Foreskin keratinocyte (primary cell): ENCODE measurements at places on chromosomes 4 and X. TPM values are rescaled to one million over a fixed set of nuclear protein-coding genes. Genes with fewer than 3 reads are reported as not detected.
A peak's percentile ranks its signal among the peaks of the same experiment; 100 is the strongest.

DNA sequence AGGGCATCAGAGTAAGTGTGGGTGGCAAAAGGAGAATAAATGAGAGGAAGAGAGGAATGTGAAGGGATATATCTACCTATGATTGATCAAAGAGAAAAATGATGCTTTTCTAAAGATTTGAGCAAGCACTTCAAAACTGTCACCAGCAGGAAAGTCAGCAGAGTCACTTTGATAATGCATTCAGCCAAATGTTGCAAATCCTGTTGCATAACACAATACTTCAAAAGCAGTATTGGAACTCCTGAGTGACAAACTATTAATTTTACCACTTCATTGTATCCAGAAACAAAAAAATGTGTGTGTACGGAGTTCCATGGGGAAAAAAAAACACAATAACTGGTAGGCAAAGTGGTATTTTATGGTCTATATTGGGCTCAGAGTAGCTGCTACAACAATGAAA lies 160.3 kb downstream of the EMCN start:
- no peak for DNase-seq

GRCh38 chrX:105477351-105477750 lies 256.9 kb upstream of the TEX13A start:
- DNase-seq: peak; percentile 66

DCLK2 gene
- 0.07 and 0.10 TPM in 2 replicates for total RNA-seq

GRCh38 chr4:41573502-41574001 lies 35.6 kb downstream of the LIMCH1 start:
- DNase-seq: no peak

PAGE2B gene
- not detected in 2 replicates for total RNA-seq

DNA sequence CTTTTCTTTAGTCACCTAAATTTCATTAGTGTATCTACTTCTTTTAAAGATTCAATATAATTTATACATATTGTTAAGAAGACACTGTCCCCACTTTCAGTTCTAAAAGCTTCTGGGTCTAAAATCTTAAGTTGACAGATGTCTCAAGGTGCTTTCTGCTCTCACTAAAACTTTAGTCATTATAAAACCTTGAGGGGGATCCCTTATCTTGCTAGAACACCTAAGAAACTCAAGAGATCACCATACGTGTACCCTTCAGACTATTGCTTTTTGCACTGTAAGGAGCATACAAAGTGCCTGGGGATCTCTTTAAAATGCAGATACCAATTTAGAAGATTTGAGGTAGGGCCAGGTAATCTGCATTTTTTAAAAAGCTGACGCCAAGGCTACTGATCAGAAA lies 30.1 kb downstream of the CYBB start:
- DNase-seq: no peak

RHOXF1 gene
- not detected in 2 replicates for total RNA-seq

GRCh38 chrX:7690842-7691241 lies 152.1 kb upstream of the VCX start:
- no peak for DNase-seq

CLIC2 gene
- total RNA-seq: not detected in 2 replicates

GRCh38 chr4:93831716-93832496 lies 3.4 kb downstream of the ATOH1 start:
- DNase-seq: no peak

CPE gene
- total RNA-seq: 0.75 and 0.95 TPM in 2 replicates

- peak; percentile 23 for DNase-seq
Measured at GRCh38 chr4:150379454-150379853, 202.5 kb upstream of the MAB21L2 start.

DNA sequence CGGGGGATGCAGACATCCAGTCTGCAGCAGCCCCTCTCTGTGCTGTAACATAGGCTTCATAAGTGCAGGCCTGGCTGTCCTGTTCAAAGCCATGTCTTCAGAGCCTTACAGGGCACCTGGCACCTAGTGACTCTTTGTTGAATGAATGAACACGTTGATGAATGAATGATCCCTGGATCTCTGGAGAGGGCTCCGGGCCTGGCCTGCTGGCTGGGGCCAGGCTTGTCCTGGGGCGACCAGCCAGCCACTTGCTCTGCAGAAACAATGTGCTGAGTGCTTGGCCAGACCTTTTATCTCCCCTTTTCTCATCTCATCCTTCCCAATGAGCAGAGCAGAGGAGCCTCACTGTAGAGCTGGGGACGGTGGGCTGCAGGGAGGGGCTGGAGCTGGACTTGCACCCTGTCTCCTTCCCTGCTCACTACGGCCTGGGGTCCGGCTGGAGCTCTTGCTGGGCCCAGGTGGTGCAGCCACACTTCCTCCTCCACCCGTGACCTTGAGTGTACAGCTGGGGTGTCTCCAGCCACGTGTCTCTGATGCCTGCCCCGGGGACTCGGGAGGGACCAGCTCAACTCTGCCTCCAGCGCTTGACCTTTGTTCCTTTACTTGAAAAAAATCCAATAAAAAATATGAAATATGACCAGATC lies 77.9 kb downstream of the PSAPL1 start:
- DNase-seq: no peak

SPANXA2 gene
- total RNA-seq: not detected in 2 replicates

DNA sequence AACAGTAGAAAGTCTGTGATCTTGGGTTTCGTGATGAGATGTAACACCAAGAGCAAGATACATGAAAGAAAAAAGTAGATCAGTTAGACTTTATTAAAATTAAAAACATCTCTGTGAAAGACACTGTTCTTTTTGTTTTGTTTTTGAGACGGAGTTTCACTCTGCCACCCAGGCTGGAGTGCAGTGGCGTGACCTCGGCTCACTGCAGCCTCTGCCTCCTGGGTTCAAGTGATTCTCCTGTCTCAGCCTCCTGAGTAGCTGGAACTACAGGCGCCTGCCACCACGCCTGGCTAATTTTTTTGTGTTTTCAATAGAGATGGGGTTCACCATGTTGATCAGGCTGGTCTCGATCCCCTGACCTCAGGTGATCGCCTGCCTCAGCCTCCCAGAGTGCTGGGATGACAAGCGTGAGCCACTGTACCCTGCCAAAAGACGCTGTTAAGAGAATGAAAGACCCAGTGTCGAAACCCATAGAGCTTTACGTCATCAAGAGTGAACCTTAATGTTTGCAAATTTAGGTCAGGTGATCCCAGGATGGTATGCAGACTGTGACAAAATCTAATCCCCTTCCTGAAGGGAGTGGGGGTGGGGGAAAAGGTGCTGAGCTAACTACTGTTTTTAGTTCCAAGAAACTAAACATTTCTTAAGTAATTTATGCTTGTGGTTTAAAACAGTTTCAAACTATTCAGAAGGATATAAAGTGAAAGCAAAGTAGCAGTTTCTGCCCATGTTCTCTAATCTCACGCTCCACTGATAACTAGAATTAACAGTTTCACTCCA lies 8.0 kb downstream of the OFD1 start:
- no peak for DNase-seq

DNA sequence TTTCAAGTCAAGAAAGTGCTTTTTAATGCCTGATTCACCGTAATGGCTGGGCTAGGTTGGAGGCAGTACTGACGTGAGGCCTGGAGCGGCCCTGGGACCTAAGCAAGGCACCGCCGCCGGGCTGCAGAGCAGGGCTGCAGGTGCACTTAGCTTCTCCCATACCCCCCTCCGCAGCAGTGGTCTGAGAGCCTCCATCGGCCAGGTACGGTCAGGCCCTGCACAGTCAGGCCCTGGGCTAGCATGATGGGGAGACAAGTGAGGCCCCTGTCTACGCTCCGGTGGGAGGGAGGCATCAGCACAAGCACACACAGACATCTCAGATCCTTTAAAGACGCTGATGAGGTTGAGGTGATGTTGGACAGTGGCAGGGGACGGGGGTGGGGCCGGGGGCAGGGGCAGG lies 4.7 kb downstream of the MAEA start:
- no peak for DNase-seq

ADH7 gene
- total RNA-seq: not detected in 2 replicates

DNA sequence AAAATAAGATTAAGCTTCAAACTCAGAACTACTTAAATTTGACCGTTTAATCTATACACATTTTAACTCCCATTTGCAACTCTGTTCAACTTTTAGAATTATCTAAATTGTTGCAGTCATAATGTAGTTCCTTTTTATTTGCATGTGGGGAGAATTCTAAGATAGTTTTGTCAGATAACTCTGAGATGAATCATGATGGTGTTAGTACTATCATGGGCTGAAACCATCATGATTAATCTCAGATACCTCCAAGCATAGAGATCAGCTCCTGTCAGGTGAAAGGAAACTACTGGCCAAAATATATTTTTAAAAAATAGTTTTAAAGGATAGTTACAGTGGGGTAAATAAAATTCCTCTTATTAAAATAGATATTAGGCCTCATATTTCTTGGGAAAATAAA lies 39.0 kb downstream of the FBXO8 start:
- DNase-seq: peak; percentile 43

- DNase-seq: no peak
Measured at GRCh38 chrX:109398833-109399232, 83.1 kb downstream of the GUCY2F start.

GRCh38 chr4:26583865-26584652 lies at the start of gene TBC1D19:
Gene TBC1D19 (plus strand): TSS chr4:26584084. CDS start chr4:26584194, 110 bp downstream.
- peak; percentile 90 for DNase-seq

DNA sequence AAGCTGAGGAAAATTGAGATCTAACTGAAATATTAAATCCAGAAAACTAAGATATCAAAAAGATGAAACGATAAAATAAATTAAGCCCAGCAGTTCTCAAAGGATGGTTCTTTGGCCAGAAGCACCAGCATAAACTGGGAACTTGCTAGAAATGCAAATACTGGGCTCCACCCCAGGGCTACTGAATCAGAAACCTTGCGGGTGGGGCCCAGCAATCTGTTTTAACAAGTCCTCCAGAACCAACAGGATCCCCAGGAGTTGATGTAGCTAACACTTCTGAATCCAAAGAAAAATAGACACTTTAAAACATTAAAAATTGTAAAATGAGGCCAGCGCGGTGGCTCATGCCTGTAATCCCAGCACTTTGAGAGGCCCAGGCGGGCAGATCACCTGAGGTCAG lies 14.1 kb upstream of the TMEM154 start:
- peak; percentile 52 for DNase-seq

DLG3 gene
- total RNA-seq: 12.4 and 12.8 TPM in 2 replicates

DNA sequence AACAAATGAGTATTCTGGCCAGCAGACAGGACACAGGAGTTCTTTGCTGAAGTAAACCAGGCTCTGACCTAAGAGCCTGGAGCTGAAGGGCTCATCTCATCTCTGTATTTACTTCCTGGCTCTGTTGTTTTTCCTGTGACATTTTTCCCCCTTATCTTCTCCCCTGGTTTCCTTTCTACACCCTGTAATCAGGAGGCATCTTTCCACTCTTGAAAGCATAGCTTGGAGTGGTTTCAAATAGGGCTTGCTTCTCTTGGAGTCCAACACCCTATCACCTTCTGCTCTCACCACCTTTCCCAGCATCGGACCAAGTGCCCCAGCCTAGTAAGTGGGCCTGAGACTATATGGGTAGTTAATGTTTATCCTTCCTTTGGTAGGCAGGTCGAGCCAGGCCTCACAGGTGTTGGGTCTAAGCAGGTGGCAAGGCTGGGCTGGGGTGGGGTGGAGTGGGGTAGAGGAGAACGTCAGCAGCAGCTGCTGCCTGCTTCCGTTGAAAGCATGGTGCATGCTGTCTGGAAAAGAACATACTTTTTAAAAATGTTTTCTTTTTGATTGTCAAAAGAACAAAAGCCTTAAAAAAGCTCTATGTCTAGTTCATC lies 1.2 kb downstream of the DRP2 start:
- no peak for DNase-seq

DNA sequence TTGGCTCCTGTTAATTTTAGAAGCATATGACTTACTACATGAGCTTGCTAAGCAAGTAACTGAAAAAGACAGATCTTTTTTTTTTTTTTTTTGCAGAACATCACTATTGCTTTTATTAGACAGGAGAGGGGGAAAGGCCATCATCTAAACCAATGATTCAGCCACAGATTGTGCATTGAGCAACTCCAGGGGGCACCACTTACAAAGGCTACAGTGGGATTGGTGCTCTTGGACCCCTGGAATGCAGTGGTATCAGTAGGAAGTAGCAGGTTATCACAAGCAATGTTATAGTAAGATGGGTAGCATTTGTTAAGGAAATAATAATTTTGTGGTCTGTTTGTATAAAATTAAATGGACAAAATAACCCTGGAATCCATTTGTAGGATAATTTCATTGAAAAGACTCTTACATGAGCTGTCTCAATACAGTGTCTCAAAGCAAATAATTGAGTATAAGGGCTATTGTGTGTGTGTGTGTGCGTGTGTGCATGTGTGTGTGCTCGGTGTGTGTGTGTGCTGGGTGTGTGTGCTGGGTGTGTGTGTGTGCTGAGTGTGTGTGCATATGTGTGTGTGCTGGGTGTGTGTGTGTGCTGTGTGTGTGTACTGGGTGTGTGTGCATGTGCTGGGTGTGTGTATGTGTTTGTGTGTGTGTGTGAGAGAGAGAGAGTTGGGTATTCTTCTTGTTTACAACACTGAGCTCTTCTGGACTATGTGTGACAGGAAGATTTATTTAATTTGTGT lies 296.3 kb downstream of the PCDH7 start:
- DNase-seq: no peak
